ENCODE measurements at places on chromosomes 6 and 20.

DNA sequence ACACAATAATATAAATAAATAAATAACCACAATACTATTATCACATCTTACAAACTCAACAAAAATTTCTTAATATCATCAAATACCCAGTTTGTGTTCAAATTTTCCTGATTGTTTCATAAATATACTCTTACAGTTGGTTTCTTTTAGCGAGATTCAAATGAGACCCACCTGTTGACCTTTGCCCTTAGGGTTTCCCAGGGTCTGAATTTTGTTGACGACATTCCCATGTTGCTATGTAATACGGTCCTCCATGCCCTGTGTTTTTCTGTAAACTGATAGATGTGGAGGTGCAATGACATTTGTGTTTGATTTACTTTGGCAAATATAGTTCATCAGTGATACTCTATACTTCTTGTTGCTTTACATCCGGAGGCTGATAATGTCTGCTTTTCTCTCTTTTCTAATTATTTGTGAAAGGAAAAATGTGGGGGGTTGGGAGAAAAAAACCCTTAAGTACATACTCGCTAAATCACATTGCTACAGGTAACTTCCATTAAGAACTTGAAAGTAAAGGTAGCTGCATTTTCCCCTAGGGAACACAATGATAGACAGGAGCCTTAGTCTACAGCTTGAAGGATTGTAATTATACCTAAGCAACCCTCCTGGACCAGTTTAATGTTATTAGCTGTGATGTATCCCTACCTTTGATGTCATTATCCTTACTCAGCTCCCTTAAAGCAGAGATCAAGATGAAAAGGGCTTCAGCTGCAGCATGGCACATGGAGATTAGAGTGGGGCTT is 6.6 kb downstream of the MOG start:
- no peak for DNase-seq

- no peak for DNase-seq
Measured at GRCh38 chr6:25950297-25950696, 12.3 kb upstream of the TRIM38 start.

- DNase-seq, result no peak
Measured at GRCh38 chr20:33296206-33296605, 13.2 kb downstream of the BPIFB1 start.

DNA sequence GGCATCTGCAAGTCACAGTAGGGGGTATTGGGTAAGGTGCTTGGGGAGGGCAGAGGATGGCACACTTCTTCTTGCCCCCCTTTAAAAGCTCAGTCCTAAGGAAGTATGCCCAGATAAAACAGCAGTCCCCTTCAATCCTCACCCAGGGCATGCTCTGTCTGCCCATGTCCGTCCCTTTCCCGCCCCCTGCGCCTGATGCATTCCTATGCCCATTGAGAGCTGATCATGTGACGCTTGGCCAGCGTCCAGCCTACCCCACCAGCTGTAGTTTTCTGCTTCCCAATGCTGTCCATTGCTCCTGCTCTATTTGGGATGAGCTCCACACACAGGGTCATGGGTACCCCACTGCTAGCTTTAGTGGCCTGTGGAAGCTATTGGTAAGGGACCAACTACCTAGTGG is 8.3 kb downstream of the SIGLEC1 start:
- DNase-seq, result no peak

GRCh38 chr6:14068623-14069022 is 48.9 kb upstream of the CD83 start:
- no peak for DNase-seq

GRCh38 chr6:25601800-25602673 is 50.0 kb upstream of the SCGN start:
- no peak for DNase-seq

GRCh38 chr20:53656293-53657202 is 62.9 kb upstream of the ZNF217 start:
- no peak for DNase-seq

DNA sequence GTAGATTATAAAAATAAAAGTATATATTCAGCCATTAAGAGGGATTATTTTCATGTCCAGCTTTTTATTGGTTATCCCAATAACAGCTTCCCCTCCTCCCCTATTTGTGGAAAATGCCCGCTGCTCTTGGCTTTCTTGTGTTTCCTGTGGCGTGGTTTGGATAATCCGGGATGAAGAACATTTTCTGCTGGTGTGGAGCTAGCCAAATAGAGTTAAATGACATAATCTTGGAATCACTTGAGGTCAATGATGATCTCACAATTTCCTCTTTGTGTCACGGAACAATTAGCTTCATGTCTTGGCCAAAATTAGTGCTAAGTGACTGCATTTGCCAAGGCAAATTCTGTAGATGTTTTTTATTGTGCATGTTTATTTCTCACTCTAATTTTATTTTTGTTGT is 394.0 kb downstream of the LAMA2 start:
- no peak for DNase-seq

GRCh38 chr6:14876778-14877613 is 368.9 kb upstream of the JARID2 start:
- no peak for DNase-seq

DNA sequence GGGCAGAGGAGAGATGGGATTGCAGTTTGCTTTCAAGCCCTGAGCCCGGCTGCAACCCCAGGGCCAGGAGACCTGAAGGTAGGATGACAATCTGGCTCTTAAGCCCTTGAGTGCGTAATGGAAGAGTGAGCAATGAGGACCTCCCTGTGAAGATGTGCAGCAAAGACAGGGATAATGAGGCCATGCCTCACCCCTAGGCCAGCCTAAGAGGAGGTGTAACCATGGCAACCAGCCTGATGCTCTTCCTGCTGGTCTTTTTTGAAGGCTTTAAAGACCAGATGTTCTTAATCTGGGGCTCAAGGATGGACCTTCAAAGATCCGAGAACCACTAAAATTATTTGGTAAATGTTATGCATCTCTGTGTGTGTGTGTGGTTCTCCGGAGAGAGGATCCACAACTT is 8.2 kb downstream of the ARHGAP40 start:
- DNase-seq, result no peak

GRCh38 chr20:50609438-50609989 is 81.8 kb downstream of the RIPOR3 start:
- no peak for DNase-seq

DNA sequence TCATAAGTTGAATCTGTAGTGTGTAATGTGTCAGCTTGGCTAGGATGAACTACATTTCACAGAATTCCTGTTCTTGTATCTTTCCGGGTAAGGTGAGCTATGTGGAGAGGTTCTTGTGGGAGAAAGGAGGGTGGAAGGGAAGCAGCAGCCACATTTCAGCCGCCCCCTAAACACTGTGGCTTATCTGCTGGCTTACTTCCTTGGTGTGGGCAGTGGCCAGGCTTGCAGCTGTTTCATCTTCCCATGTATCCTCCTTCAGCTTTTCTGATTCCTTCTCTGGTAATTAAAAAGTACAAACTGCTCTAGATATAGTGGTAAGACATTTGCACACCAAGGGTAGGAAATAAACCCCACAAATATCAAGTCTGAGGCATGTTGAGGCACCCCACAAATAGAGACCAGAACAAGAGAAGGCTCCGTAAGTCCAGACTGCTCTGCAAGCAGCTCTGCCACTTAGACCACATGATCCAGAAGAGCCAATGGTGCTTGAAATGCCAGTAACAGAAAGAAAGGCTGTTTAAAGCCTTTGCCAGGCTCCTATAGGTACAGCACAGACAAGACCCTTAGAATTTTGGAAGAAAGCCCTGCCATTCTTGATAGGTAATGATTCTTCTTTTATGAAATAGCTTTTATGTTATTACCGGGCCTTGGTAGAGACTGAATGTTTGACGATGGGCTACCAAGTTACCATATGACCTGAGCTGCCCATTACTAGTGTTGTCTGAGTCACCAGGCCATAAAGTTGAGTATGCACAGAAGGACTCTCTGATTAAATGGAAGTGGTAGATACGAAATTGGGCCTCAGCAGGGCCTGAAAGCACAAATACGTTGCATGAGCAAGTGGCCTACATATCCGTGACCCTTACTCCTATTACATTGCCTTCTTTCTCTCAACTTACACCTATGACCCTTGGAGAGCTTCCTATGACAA is 215.0 kb upstream of the SGK1 start:
- DNase-seq, result no peak

DNA sequence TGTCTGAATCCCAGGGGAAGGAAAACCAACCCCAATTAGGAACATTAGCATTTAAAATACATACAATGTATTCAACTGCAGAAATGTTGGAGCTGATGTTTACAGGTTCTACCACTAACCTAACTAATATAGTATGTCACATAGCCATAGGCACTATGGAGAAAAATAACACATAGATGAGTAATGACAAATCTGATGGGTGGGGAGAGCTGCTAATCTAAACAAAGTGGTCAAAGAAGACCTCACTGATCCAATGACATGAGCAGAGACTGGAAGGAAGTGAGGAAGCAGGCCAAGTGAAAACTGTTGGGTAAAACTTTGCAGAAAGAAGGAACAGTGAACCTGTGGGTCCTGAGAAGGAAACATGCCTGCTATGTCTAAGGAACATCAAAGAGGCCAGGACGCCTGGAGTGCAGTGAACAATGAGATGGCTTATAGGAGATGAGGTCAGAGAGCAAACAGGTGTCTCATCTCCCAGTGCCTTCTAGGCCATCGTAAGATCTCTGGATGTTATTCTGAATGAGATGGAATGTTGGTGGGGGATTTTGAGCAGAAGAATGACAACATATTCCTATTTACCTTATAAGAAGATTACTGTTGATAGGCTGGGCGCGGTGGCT is 135.7 kb downstream of the ALDH8A1 start:
- DNase-seq, result no peak

- no peak for DNase-seq
Measured at GRCh38 chr20:34557936-34558319, 590 bp upstream of the MAP1LC3A start.

DNA sequence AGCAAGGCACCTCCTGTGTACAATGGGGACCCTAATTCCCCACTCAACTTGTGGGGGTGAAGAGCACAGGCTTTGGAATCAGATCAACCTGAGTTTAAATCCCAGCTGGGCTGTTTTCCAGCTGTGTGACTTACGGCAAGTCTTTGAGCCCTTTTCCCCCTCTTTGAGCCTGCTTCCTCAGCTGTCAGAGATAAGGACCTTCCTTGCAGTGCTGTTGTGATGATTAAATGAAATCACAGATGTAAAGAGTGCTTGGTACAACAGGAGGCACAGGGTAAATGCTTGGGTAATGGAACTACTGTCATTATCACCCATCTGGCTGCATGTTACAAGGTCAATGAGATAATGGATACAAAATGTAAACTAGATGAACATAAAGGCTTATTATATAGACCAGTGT is 3.2 kb downstream of the SNX21 start:
- DNase-seq, result no peak

DNA sequence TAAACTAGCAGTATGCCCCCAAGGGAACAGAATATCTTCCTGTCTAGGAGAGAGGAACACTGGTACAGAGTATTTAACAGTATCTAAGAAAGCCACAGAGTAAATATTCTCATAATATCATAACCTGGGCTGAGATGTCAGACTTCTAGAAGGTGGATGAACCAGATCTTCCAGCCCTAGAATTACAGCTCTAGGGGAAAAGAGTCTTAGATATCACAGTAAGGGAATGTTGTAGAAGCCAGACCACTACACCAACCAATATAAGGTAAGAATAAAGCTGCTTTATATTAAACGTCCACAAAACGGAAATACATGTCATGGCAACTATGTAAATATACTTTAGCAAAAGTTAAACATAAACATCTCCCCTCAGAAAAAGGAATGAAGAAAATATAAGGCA is 12.4 kb downstream of the SERINC1 start:
- DNase-seq, result no peak

DNA sequence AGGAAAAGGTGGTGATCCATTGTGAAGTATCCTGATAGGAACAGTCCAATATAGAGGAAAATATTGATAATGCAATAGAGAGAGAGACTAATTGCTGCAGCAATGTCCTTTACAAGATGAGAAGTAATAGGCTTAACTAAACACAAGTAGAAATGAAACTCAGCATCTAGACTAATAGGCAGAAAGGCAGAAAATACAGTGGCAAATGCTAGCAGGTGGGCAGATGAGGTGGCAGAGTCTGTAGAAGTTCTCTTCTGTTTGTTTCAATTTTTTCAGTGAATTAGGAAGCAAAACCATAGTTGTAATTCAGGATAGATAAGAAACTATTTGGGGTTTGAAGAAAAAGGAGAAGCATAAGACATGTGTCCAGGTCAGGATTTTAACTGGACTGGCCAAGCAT is 236.7 kb upstream of the HS3ST5 start:
- no peak for DNase-seq

DNA sequence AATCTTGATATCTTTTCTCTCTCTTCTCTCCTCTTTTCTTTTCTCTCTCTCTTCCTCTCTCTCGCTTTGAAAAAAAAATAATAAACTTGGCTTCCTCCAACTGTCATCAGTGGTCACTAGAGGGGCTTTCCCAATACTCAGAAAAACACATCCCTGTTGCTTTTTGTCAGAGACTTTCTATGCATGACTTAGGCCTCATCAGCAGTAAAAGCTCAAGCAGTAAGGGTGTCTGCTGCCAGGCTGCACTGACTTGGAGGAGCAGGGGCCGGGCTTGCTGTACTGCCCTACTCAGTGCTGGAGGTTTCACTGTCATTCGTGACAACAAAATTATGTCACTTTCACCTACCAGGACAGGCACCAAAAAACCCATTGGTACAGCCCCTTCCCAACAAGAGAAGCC is 272.0 kb downstream of the ADGB start:
- DNase-seq, result no peak

GRCh38 chr6:90709431-90709996 is 122.6 kb upstream of the MAP3K7 start:
- DNase-seq, result no peak

DNA sequence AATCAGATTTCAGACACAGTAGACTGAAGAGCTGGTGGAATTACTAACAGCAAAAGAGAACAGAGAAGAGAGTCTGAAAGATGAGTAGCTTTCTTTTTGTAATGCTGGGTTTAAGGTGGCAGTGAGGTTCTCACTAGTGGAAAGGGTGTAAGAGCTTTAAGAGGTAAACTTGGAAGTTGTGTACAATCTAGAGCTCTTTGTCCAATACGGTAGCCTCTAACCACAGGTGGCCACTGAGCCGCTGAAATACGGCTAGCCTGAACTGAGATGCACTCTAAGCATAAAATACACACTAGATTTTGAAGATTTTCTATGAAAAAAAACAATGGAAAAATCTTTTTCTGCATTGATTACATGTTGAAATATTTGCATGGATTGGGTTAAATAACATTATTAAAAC is 4.0 kb downstream of the ELOVL2 start:
- no peak for DNase-seq

GRCh38 chr20:5719861-5720403 is 30.3 kb upstream of the SHLD1 start:
- no peak for DNase-seq

DNA sequence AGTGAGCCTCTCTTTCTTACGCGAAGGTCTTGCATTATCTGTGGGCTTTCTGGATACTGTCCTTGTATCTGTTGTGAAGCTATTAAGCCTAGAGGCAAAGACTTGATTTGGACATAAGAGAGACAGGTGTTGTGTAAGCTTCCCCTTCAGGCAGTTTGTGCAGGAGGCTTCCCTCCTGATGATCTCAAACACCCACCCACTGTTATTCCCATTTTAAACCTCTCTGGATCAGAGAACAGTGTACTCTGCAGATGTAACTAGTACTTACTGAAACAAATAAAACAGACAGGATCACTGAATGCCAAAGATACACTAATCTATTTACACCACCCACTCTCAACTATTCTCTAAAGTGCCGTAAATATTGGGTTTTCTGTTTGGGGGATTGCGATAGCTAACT is 113.8 kb upstream of the RAB32 start:
- no peak for DNase-seq
